ENCODE measurements at places on chromosomes 3 and 15. TPM values are rescaled to one million over a fixed set of nuclear protein-coding genes. Genes with fewer than 3 reads are reported as not detected.

Gene ASB14
- total RNA-seq: not detected

Gene TBC1D23
- 35.8 TPM for total RNA-seq

Gene TEX55
- not detected for total RNA-seq

Gene SNX22
- 0.40 TPM for total RNA-seq

Gene LMOD3
- 0.08 TPM for total RNA-seq

Gene ILDR1
- not detected for total RNA-seq

Gene ADCY5
- total RNA-seq: 0.13 TPM

Gene FBXL22
- not detected for total RNA-seq

Gene PRR20G
- not detected for total RNA-seq

Gene NR1I2
- total RNA-seq: not detected

Gene KNG1
- total RNA-seq: not detected

Gene CDV3
- total RNA-seq: 134 TPM

Gene IL16
- total RNA-seq: 2.7 TPM

Gene SMCO1
- not detected for total RNA-seq

Gene KCNH8
- not detected for total RNA-seq

Gene GLDN
- total RNA-seq: 2.1 TPM

Gene CCRL2
- 0.39 TPM for total RNA-seq

Gene TJP1
- total RNA-seq: 56.1 TPM

Gene CLEC3B
- total RNA-seq: 0.52 TPM

Gene LDHAL6B
- not detected for total RNA-seq

Gene UBA7
- total RNA-seq: 39.0 TPM

Gene GRK7
- total RNA-seq: under 0.01 TPM

Gene SAMMSON
- not detected for total RNA-seq

Gene ZNF774
- 0.91 TPM for total RNA-seq

Gene GP9
- not detected for total RNA-seq

Gene SHC4
- 1.5 TPM for total RNA-seq

Gene NOP10
- total RNA-seq: 275 TPM

Gene CYP19A1
- 0.08 TPM for total RNA-seq

Gene UCN2
- 3.1 TPM for total RNA-seq

Gene GABRR3
- total RNA-seq: not detected

Gene DAZL
- not detected for total RNA-seq

Gene CLDN16
- total RNA-seq: not detected

Gene ITPKA
- 44.2 TPM for total RNA-seq

Gene ROPN1
- total RNA-seq: not detected

Gene ATP8B4
- total RNA-seq: 0.39 TPM

All from epithelial cell of alveolus of lung (primary cell).